Fibroblast of villous mesenchyme (primary cell): ENCODE measurements at places on chromosomes 13 and 19. TPM values are rescaled to one million over a fixed set of nuclear protein-coding genes. Genes with fewer than 3 reads are reported as not detected.

GRCh38 chr13:51995677-51996551 is 15.3 kb downstream of the ATP7B start:
- DNase-seq, result no peak

GRCh38 chr13:41365631-41366030 is 54.6 kb downstream of the NAA16 start:
- DNase-seq, result peak; percentile 92

The PSG6 gene
- total RNA-seq, result 0.32 and 4.3 TPM in 2 replicates

The TUBB4A gene
- not detected in 2 replicates for total RNA-seq

The ATF5 gene
- 8.2 and 9.0 TPM in 2 replicates for total RNA-seq
